Kidney (tissue), 22 donors: ENCODE measurements at places on chromosomes 6 and 20.
A peak's percentile ranks its signal among the peaks of the same experiment; 100 is the strongest.

DNA sequence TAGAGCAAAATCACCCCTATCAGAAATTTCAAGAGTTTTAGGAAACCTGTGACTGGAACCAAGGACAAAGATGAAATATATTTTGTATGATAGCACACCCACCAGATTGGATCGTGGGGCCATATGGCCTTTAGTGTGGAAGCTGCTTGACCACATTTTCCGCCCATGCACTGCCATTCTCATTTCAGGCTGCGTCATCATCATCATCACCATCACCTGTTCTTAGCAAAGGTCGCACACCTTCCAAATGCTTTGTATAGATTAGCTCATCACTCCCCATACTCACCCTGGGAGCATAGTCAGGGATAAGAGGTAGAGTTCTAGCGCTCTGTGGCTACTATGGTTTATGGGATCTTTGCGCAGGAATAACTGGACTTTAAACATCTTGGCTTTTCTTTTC lies 185.7 kb downstream of the MTHFD1L start:
- no peak for DNase-seq

- DNase-seq: no peak
Measured at GRCh38 chr6:166169549-166170421, 2.1 kb upstream of the TBXT start.

GRCh38 chr6:139577124-139577762 lies 202.8 kb upstream of the CITED2 start:
- peak; percentile 20 for DNase-seq

DNA sequence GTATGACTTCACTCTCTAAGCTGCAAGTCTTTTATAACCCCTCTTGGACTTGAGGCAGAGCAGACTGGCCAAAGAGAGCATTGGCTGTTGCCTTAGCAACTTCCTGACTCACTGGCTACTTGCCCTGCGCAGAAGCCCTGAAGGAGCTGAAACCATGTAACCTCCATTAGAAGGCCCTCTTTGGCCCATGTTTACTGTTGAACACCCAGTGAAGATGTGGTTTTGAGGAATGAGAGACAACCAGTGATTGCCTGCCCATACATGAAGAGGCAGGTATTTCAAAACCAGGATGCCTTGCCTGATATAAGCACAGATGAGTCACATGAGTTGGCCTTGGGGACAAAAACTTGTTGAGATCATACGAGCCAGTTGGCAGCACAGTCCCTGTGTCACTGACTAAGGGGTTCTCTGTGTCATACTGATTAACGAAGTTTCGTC lies 182.5 kb downstream of the EDN1 start:
- DNase-seq: no peak

DNA sequence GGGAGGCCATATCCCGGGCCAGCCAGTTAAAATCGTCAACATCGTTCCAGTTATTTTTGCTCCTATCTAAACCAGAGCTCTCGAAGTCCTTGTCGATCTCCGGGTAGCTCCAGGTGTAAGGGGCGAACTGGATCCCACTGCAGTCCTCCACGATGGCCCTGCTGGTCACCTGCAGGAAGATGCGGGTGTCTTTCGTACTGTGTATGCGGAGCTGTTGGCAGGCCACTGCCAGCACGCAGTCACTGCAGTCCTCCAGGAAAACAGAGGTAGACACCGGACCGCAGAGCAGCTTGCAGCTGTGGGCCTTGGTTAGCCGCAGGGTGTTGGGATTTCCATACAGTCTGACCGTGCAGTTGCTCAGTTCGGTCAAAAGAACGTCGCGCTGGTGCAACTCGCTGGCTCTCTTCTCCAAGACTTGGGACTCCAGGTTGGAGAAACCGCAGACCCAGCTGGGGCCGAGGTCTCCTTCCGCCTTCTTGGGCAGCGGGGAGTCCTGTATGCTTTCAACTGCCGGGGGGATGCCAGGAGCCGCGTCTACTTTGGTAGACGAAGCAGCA lies 742 bp downstream of the TBCC start:
- peak; percentile 74 for DNase-seq

DNA sequence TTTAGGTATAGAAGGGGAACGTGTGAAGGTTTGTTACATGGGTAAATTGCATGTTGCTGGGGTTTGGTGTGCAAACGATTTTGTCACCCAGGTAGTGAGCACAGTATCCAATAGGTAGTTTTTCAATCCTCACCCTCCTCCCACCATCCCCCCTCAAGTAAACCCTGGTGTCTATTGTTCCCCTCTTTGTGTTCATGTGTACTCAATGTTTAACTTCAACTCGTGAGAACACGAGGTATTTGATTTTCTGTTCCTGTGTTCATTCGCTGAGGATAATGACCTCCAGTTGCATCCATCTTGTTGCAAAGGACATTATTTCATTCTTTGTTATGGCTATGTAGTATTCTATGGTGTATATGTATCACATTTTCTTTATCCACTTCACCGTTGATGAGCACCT lies 11.6 kb upstream of the VNN1 start:
- DNase-seq: no peak

DNA sequence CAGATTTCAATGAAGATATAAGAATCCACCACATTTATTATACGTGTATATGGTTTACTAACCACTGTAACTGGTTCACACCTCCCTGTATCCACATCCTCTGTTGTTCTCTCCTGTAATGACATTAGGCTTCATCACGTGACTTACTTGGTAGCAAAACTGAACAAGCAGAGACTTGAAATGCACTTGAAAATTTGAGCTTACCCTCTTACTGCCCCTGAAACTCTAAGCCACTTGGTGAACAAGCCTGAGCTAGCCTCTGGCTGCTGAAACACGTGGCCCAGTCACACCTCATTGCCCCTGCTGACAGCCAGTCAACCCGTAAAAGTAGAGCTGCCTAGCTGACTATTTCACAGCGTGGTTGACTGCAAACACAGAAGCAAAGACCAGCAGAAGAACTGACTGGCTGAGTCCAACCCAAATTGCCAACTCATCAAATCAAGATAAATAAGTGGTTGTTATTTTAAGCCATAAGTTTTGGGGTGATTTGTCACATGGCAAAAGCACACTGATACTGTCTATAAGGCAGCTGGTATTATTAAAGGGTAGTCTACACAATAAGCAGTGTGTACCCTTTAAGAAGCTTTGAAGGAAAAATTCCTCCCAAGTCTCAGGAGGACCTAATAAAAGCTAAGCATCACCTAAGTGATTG lies 109.0 kb downstream of the RALGAPA2 start:
- DNase-seq: peak; percentile 37
